Ureter (tissue), 1 donor: ENCODE measurements at places on chromosomes 1 and 21. TPM values are rescaled to one million over a fixed set of nuclear protein-coding genes. Genes with fewer than 3 reads are reported as not detected.

DNA sequence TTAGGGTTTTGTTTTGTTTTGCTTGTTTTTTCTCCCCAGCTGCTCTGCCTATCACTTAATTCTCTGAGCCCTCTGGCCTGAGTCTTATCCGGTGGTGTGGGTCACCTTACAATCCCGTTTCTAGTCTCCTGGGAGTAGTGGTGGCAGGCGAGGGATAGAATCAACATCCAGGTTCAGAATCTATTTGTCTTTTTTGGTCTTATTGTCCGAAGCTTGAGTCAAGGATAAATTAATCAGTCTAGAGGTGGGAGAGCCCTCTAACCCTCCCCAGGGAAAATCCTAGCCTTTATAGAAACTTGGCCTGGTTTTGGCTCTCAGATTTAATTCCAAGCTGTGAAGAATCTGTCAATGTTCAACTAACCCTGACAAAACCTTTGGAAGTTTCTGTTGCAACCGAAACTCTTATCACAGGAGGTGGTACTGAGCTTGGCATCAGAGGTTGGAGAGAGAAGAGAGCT, 246.3 kb downstream of the FGGY start:
- DNase-seq: no peak

DNA sequence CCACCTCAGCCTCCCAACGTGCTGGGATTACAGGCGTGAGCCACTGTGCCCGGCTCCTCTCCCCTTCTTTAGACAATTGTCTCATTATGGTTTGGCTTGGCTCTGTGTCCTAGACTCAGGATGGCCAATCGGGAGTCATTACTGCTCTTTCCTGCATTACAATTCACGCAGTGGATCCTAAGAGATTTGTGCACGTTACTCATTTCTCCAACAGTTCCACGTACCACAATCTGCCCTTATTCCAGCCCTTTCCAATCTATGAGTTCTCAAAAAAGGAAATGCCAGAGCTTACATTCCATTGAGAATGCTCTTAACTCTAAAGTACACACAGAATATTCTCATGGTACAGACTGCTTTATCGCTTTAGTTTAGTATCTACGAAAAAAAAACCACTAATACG, 357.0 kb downstream of the GPATCH2 start:
- DNase-seq: no peak

DNA sequence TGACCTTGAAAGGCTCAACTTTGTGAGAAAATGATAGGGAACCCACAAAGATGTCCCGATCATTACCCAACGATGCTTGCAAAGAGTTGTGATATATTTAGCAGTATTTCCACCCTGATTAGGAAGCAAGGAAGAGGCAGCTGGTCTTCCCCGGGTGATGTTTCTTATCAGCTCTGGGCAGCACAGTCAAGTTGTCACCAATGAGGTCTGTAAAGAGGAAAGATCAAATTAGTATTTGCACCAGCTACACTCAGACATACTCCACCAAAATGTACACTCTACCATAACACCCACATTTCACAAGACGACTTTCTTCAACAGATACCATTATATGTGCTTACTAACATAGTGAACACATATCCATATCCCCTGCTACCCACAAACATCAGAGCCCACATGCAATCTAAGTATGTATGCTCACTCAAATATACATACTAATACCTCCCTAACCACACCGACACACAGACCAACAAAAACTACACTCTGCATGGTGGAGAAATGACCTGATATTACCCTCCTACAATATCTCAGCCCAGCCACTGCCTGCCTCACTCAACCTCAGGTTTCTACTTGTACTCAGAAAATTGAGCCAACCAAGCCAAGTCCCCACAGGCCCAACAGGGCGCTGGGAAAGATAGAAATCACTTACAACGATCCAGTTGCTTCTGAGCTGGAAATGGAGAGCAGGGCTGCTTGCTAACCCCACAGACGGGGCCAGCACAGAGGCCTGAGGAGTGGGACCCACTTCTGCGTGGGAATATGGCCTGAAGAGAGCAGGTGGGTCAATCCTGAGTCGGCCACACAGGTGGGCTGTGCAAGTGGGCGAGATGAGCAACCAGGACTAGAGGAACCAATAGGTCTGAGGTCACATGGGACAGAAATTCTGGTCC, 4.6 kb upstream of the BTG2 start:
- DNase-seq: no peak

DNA sequence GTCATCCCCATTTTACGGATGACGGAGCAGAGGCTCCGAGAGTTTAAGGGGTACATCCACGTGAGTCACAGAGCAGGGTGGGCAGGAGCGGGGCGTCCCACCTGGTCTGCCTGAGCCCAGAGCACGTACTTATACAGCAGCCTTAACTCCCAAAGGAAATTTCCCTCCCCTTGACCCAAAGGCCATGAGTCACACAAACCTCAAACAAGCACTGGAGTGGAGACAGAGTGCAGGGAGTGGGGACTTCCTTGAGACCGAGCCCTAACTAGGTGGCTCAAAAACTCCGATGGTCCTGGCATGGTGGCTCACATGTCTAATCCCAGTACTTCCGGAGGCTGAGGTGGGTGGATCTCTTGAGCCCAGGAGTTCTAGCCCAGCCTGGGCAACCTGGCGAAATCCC, 141.6 kb upstream of the KLHDC7A start:
- no peak for DNase-seq

DNA sequence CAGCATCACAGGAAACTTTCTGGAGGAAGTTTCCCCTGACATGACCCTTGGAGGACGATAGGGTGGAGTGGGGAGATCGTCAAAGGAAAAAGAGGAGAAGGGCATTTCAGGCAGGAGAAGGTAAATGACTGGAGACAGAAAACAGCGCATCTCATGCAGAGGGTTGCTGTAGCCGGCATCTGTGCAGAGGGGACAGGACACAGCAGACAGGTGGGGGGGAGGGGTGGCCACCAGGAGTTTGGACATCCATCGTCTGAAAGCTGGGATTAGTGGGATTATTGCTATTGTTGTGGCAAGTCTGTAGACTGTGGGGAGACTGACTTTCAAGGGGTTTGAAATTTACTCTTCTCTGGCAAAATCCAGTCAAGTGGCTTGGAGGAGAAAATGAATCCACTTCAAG, 463.9 kb downstream of the OMA1 start:
- DNase-seq: no peak

DNA sequence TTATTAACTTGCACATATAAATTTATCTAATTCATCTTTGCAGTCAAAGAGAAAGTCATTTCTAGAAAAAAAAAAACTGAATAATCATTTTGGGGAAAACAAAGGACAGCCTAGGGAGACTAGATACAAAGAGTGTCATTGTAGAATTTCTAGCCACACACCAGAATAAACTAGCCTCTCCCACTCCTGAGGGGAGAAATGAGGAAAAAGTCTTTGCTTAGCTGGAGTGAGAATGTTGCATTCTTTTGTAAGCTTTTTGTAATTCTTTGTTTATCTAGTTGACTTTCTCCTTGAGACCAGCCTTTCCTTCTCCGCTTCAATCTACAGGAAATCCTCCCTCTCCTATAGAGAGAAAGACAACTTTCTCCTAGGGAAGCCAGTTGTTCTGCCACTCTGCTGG, 15.9 kb upstream of the CGN start:
- DNase-seq: no peak

- DNase-seq: peak; percentile 76
Observed at GRCh38 chr1:202184750-202185460, 8.7 kb upstream of the LGR6 start.

Gene RPE65
- total RNA-seq: not detected

DNA sequence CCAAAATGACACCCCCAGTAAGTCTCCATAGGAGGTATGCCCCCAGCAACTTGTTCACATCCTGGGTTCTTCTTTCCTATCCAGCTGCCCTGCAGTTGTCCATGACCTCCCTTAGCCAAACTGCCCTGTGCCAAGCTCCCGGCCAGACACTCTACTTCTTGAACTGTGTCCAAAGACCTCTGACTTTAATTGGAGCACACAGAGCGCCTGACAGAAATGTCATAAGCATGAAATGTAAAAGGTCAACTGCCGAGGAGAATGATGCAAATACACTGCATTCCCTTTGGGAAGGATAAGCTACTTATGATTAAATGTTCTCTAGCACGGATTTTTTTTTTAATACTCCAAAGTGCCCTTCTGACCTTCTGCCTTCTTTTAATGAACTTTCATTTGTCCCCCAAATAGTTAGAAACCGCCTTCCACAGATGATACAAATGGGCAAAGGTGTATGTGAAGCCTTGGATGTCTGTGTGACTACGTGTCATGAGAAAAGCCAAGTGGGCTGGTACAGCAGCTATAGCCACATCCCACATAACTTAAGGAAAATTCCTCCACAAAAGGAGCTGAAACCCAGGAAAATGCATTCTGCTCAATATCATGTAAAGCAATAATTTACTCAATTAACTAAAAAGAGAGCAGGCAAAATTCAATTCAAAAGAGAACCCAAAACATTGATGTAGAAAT, 26.8 kb downstream of the PALMD start:
- DNase-seq: no peak

Gene FAM78B
- 3.6 TPM for total RNA-seq

Gene TDRD5
- total RNA-seq: 1.0 TPM

- no peak for DNase-seq
Observed at GRCh38 chr1:40187399-40187798, 26.2 kb downstream of the RLF start.

GRCh38 chr1:15753776-15754175, 4.8 kb upstream of the FBLIM1 start:
- no peak for DNase-seq
